Fibroblast of skin of left quadriceps (primary cell): ENCODE measurements at places on chromosomes 4 and X.

- DNase-seq, result no peak
These were observed 57.3 kb downstream of the SLC7A11 start for GRCh38 chr4:138184886-138185285.

- no peak for DNase-seq
These were observed 8.2 kb upstream of the ZRSR2 start for GRCh38 chrX:15781961-15782699.

DNA sequence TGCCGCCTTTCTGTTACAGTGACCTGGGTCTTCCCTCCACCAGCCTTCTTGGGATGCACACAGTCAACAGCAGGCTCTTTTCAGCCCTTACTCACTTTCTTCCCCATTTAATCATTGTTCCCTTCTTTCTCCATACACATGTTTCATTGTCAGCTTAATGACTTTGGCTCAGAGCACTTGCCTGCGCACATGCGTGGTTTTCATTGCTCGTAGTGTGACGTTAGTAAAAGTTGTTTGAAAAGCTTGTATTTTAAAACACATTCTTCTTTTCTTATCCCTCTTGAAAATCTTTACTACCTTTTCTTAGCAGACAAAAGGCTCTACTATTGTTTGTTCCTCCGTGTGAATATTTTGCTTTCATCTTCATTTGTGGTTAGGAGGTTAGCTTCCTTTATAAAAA lies 19.7 kb upstream of the SCOC start:
- DNase-seq, result no peak

DNA sequence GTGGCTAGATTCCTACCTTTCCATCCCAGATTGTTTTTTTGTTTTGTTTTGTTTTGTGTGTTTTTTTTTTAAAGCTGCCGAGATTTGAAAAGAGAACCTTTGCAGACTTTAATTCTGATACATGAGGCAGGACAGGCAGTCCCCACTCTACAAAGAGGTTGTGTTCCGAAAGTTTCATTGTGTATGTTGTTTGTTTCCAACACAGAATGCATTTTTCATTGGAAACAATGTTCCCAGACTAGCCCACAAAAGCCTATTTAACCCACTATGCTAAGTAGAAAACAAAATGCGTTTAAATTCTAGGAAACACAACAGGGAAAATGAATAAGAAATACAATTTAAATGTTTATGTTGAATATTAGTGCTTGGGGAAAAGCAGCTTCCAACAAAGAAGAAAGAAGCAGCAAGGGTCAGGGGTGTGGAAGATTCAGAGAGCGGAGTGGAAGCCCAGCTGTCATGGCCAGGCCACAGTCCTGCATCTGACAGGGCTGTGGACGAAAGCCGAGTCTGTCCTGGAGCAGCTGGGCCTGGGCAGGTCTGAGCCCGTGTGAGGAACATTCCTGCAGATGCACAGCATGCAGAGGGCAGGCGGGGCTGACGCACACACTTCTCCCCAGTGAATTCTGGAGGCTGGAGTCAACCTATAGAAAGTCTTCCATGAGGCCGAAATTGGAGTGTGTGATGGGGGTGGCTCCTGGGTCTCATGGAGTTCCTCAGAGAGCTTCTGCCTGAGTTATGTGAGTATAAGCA lies 12.4 kb upstream of the SETD7 start:
- no peak for DNase-seq

DNA sequence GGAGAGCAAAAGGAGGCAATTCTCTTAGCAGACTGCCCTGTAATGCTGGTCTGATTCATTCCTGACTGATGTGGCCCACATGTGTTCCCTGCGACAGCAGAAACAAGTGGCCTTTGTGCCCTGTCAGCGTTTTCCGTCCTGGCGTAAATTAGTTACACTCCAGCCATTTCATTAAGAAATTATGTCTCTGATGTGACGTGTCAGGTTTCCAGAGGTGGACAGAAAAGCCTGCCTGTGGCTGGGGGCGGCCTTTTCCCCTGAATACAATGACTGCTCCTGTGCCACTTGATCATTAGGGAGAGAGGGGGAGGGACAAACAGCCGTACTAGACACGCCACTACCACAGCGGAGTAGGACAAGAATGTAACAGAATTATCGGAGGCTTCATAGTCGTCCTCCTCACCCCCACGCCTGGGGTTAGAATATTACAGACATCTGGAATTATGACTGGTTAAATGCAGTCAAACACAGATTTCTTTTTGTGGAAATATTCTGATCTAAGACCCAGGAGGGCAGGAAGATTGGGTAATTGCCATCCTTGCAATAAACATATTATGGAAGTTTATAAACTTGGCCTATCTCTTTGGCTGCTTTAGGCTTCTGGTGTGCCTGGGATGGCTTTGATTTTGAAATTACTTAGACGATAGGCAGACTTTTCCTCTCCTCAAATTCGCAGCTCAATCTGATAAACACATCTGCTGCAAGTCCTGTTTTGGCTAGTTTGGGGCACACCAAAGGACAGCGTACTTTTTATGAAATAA lies 146.2 kb upstream of the BCOR start:
- DNase-seq, result no peak

- DNase-seq, result no peak
These were observed 85.0 kb upstream of the FAM241A start for GRCh38 chr4:112060212-112060611.

DNA sequence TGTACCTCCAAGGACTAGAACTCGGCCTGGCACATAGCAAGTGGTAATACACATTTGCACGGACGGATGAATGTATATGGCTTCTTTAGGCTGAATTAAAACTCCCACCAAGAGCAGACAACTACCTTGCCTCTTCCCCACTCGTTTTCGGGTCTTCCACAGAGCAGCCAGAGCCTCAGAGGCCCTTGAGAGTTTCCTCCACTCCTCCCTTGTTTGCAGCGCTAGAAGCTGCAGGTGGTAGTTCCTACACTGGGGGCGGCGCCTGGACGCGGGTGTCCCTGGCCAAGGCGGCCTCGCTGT lies 10.2 kb upstream of the INTU start:
- DNase-seq, result no peak

DNA sequence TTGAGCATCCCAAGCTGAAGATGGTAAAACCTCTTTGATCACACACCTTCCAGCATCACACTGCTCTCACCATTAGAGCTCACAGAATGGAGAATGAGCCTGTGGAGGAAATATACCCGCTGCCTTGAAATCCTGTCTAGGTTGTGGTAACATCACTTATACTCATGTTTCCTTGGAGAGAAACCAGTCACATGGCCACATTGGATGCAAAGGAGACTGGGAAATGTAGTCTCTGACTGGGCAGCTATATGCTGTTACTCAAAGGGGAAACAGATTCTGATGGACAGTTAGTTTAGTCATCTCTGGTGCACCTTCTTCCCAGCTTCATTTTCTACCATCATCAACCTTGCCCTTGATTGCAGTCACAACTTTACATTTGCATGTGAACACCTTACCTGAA lies 286.3 kb downstream of the ANKRD50 start:
- DNase-seq, result no peak

DNA sequence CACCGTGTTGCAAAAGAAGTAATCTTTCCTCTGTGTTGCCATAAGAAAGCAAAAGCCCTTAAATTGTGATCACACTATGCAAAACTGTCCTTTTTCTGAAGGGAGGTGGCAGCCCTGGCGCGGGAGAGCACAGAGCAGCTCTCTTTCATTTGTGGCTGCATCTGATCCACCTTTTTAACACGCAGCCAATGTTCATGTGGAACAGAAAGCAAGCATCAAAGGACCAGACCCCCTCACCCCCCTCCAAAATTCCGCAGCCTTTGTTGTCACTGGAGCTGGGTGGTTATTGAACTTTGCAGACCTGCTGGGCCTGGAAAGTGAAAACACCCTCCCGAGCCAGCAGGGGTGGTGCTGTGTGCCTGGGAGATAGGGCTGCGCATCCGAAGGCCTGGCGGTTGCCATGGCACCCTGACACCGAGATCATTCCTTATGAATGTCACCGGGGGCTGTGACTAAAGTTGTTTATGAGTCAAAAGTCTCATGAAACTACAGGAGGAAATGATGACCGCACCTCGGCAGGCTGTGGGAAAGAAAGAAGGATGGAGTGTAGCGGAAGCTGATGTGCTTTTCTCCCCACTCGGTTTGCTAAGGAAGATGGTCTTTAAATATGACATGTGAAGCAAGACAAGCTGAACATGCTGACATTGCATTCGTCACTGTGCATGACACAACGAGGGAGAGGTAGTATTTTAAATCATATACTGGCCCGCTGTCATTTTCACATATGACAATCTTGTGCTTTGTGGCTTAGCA lies 367.4 kb downstream of the UNC5C start:
- DNase-seq, result no peak

DNA sequence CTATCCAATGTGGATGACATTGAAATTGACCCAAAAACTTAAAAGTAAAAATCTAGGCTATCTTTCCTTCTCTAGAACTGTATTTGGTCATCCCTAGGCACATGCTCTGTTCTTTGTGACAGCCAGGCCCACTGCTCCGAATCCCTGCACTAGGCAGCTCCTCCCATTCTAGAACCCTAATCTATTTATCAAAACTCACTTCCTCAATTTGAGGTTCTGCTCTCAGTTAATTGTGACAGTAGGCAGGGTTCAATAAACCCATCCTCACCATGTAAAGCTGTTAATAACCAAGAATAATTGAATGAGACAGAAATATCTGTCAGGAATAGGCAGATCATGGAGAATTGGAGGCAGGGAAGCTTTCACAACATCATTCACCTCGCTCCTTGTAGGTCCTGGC lies 51.9 kb upstream of the IRF2 start:
- DNase-seq, result no peak

GRCh38 chr4:104465201-104465600 lies 29.5 kb downstream of the CXXC4 start:
- no peak for DNase-seq

DNA sequence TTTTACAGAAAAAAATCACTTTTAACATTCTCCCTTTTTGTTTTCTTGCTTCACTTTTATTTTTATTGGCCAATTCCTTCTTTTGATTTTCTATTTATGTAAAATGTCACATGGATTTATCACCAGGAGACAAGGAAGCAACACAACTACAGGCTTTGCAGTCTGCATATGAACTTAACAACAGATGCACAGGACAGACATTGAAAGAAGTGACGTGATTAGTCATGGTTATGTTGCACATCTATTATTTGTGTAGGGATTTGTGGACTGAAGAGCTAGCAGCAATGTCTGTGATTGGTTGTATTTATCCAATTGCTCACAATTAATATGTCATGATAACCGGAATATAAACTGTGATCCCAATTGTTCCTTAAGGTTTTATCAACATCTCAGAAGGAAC lies 147.8 kb upstream of the KLF3 start:
- DNase-seq, result no peak

GRCh38 chr4:53234111-53234510 lies 131.8 kb downstream of the SCFD2 start:
- no peak for DNase-seq

DNA sequence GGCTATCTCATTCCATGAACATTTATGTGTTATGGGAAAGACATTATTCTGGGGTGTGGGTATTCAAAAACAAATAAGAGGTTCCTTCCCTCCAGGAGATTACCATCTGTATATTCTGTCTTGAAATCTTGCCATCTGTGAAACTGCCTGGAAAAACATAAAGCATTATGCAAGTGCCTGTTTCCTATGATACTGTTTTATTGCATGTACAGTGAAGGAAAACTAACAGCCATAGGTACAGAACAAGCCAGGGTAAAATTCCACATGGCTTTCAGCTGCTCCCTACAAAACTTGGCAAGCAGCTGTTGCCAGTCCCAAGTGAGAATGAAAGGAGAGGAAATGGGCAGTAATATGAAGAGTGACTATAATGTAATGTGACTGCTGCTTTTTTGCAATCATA lies 136.0 kb downstream of the GUCY2F start:
- peak; percentile 35 for DNase-seq

- DNase-seq, result no peak
These were observed 94.8 kb downstream of the MID1 start for GRCh38 chrX:10525381-10526120.

GRCh38 chr4:114386637-114387233 lies 211.9 kb upstream of the UGT8 start:
- DNase-seq, result no peak

DNA sequence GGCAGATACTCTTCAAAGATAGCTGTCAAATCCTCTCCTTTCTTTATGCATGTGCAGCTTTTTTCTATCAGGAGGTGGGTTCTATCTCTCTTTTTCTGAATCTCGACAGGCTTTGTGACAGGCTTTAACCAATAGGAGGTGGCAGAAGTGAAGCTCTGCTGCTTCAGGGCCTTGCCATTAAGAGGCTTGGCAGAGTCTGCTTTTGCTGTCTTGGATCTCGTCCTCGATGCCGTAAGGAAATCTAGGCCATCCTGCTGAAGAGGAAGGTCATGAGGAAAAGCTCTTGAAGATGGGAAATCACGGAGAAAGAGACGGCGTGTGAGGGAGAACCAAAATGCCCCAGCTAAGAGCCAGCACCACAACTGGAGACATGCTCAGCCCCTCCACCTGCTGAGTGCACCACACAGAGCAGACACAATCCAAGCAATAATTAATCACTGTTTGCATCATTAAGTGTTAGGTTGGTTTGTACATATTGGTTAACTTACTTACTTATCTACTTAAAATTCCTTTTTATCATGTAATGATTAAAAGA lies 92.2 kb downstream of the DDIT4L start:
- no peak for DNase-seq

DNA sequence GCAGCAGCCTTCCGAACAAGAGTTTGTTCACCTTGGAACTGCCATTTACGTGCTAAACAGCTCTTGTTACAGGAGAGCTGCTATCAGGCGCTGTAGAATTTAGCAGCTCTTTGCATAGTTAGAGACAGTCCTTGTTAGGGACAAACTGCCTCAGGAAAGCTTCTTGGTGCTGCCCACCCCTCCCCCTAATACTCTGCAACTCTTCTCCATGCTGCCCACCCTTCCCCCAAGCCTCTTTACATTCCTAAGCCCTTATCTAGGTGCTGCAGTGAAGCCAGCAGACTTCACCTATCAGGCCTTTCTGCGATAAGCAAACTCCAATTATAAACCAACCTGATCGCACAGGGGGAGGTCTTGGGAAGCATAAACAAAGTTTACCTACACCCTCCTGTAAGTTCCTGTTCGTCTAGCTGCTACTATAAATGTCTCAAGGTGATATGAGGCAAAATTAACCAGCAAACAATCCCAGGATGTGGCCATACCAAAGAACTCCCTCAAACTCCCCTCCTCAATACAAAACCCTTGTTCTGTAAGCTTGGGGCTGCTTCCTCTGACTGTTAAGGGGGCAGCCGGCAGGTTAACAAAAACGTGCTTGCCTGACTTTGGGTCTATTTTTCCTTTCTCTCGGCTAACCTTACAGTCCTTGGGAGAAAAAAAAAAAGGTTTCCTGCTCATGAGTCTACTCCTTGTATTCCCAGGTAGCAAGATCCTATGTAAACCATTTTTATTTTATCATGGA lies 74.0 kb upstream of the GC start:
- no peak for DNase-seq

DNA sequence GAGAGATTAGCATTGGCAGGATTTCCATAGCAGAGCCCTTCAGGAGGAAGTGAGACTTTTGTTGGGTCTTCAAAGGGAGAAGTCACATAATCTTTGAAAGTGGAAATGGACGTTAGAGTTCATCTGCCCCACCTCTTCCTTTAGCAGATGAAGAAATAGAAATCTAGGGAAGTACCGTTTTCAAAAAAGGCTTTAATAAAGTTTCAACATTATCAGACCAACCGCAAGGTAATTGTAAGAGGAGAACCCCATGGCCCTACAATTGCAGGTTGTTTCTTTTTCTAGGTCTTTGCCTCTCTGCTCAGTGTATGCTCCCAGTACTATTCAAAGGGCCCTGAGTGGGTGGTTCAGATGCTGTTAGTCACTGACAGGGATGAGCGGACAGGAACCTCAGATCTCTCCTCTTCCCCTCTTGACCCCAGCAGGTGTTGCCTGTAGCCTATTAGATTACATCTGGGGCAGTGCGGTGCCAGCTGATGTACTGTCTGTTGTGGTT lies 48.6 kb upstream of the AP1S2 start:
- DNase-seq, result no peak
